Activated CD8-positive, alpha-beta memory T cell treated with anti-CD3 and anti-CD28 coated beads, Interleukin-2, amount 10 ng/mL, durations not matched to agents 7 days and 5 days (primary cell): ENCODE measurements at places on chromosomes 2 and 18. TPM values are rescaled to one million over a fixed set of nuclear protein-coding genes. Genes with fewer than 3 reads are reported as not detected.

DNA sequence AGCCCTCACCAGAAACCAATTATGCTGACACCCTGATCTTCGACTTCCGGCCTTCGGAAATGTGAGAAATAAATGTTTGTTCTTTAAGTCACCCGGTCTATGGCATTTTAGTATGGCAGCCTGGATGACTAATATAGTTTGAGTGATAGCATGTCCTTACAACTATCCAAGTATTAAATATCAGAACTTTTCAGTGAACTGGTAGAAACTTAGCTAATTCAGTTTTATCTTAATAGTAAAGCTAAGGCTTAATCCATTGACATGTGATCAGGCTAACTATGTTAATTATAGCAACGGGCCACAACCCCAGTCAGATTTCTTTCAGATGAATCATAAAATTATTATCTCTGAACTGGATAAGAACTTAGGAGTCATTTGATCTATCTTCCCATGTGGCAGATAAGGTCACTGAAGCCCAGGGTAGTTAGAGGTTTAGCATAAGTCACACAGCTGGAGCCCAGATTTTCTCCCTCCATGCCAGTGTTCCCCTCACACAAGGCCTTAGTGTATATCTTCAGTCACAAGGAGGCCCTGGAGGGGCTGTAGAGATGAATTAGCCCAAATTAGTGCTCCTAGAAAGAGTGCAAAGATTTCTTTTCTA lies 40.7 kb upstream of the UPP2 start:
- no peak for DNase-seq

- no peak for DNase-seq
Observed at GRCh38 chr2:10876963-10877362, 34.8 kb upstream of the KCNF1 start.

- no peak for DNase-seq
Observed at GRCh38 chr2:128978212-128978611, 659.5 kb upstream of the HS6ST1 start.

DNA sequence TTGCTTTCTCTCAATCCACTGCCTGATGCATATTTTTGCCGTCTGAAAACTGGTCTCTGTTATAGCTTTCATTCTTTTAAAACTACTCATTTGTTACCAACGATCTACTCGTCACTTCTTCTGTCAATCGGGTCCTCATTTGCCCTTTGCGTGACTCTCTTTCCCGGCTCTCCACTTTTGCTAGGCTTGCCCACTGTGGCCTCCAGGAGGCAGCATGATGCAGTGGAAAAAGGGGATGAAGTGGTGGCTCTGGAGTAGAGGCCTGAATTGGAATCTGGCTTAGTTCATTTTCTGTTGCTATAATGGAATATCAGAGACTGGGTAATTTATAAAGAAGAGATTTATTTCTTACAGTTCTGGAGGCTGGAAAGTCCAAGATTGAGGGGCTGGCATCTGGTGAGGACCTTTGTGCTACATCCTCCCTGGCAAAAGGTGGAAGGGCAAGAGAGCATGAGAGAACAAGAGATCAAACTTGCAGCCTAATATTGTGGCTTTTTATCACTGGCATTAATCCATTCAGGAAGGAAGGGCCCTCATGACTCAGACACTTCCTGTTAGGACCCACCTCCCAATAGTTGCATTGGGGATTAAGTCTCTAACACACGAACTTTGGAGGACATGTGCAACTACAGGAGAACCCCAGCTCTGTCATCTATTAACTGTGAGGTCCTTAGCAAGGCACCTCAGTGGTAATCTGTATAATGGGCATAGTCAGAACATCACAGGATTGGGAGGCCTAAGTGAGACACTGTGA lies 15.4 kb downstream of the GDF7 start:
- DNase-seq = no peak

- DNase-seq = peak; percentile 39
Observed at GRCh38 chr2:218035463-218036100, 32.8 kb upstream of the TNS1 start.

- DNase-seq = no peak
Observed at GRCh38 chr2:180978903-180979748, 1.3 kb upstream of the UBE2E3 start.

DNA sequence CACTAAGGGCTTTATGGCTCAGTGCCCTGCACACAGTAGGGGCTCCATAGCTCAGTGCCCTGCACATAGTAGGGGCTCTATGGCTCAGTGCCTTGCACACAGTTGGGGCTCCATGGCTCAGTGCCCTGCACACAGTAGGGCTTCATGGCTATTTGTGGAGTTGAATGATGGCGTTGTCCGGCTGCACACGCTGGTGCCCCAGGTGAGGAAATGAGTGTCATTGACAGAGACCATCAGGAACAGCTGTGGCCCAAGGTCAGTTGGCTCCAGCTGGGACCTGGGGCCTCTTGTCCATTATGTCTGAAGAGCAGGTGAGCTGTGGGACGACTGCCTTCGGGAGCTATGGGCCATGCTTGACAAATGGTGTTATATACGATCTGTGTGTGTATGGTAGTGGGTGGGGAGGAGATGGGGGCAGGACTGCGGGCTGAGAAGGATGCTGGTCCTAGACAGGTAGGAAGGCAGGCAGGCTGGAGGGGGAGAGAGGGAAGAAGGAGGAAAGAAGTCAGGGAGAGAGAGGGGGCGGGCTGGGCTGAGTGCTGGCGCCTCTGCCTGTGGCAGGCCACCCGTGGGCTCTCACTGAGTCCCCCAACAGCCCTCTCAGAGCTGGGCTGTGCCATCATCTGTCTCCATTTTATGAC lies 130.6 kb downstream of the CLIP4 start:
- no peak for DNase-seq

DNA sequence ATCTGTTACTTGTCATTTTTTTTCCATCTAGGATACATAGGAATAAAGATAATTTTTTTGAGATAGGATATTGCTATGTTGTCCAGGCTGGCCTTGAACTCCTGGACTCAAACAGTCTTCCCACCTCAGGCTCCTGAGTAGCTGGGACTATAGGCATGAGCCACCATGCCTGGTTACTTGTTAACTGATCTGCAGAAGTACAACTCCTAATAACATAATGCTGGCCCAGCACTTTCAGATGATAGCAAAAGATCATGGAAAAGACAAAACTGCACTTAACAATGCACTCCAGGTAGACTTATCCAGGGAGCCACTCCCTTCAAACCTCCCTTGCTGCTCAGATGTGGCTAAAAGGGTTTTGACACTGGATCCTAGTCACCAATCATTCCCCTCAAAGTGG lies 11.4 kb upstream of the CTDP1 start:
- no peak for DNase-seq

GRCh38 chr18:76569644-76570419 lies 74.8 kb upstream of the ZNF516 start:
- DNase-seq = no peak

DNA sequence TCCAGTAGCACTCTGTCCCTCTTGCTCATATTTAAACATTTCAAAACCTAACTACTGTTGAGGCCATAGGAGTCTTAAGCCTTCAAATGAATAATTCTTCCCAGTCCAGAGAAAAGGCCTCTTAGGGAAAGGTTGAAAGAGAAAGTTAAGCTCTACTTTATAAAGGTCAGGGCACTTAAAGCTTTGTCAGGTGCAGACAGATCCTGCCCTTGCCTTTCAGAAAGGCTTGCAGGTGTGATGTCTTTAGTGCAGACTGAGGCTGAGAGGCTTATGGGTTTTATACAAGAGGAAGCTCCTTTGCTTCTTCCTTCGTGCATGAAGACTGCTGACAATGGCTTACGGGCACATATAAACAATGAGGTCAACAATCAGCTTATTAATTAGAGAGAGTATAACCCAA lies 105.0 kb upstream of the LINC00305 start:
- DNase-seq = no peak

The RGPD3 gene
- not detected for total RNA-seq
